Activated naive CD4-positive, alpha-beta T cell treated with Interleukin-2 at 50 U/mL for 16 hours (primary cell): ENCODE measurements at places on chromosomes 13 and 19.

DNA sequence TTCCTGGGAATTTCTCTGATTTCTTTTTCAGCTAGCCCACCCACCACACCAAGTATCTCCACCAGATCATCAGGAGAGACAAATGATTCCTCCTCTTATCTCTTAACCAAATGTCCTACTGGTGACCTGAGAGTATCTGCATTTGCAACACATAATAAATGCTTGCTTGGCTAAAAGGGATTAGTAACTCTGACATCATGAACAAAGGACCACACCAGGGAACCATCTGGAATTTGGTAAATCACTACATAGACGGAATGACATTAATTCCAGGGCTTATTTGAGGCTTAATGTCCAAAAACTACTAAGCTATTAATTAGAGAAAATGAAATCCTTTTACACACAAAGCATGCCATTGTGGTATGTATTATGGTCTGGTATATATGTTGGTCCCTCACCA lies 139.0 kb downstream of the RAP2A start:
- no peak for DNase-seq

DNA sequence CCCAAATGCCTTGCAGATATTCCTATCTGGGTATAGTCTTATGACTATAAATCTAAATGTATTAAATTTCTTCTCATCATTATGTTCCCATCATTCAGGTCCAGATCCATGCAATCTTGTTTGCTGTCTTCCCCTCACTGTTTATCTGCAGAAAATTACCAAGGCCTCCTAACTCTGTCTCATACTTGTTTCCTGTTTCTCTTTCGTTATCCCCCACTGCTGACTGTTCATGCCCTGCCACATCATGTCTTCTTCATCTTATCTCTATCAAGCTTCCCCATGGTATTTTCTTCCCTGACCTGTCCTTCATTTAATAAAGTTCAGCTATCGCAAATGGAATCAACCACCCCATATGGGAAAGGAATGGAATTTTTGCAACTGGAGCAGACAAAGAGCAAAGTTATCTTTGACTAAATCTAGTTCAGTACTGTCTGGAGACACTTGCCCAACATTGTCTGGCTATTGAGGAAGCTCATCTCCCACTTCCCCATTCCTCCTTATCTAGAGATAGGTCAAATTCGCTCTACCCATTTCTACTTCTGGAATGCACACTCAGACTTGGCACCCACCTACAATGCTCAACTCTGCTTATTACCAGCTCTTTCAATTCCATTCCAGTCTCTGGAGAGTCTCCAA lies 1358.1 kb downstream of the EFNB2 start:
- no peak for DNase-seq

- no peak for DNase-seq
Observed at GRCh38 chr13:81109026-81109425, 768.1 kb upstream of the SPRY2 start.

- peak; percentile 71 for DNase-seq
Observed at GRCh38 chr19:4172861-4173473, 9.4 kb downstream of the SIRT6 start.

- DNase-seq, result no peak
Observed at GRCh38 chr13:25717666-25718197, 334.1 kb downstream of the SHISA2 start.

DNA sequence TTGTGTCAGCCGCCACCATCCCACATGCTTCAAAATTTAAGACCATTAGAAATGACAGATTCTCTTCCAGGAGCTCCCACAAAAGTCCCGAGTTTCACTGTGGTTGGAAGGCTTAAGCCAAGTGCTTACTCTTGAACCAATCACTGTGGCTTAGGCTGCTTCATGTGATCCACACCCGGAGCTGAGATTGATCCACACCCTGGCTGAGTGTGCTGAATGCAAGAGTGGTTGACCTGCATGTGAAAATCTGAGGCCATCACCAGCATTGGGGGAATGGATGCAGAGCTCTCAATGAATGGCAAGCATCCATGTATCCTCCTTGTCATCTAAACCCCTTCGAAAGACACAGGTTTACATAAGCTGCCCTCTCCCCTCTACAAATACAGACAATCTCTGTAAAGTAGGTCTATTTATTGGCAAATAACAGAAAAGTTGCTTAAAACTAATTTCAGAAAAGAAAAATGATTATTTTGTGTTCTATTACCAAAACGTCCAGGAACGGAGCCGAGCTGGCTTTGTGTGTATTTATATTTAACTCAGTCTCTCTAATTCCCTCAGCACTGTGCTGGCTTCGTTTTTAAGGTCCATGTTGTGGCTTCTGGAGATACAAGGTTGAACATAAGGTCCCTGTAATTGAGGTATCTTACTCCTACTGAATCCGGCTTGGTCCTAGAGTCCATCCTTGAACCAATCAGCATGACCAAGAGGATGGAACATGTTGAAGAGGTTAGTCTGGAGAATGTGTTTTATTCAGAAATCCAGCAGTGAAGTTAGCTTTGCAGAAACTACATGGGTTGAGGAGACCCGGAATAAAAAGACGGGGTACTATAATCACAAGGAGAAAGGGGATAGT lies 332.4 kb downstream of the LIG4 start:
- DNase-seq, result no peak

GRCh38 chr13:58190577-58190976 lies 559.0 kb downstream of the PCDH17 start:
- DNase-seq, result no peak

GRCh38 chr13:54356849-54357248 lies 1328.2 kb downstream of the OLFM4 start:
- DNase-seq, result no peak

DNA sequence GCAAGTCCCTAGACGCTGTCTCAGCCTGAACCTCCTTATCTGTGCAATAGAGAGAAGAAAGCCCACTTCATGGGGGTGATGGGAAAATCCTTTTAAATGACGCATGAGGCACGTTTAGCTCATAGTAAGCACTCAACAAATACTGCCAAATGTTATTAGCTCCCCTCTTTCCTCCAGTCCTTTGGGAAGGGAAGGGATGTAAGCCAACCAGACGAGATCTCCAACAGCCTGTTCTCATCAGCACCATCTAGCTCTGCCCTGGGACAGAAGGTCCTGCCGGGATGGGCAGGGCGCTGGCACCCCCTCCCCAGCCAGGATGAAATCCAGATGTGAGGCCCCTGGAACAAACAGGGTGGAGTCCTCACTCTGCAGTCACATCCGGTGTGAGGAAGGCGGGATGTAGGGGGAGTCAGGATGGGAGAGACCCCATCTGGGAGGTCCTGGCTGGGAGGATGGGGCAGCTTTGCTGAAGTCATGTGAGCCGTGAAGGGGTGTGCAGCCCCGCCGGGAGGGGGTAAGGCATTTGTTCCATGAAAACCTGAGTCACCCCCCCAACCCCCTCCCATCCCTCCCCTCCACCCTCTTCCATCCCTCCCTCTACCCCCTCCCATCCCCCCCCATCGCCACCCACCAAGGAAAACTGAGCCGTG lies 4.6 kb downstream of the S1PR2 start:
- no peak for DNase-seq

GRCh38 chr19:31350693-31351055 lies 1.4 kb upstream of the TSHZ3 start:
- peak; percentile 45 for DNase-seq

GRCh38 chr13:32525766-32526165 lies 12.8 kb downstream of the N4BP2L2 start:
- DNase-seq, result no peak

DNA sequence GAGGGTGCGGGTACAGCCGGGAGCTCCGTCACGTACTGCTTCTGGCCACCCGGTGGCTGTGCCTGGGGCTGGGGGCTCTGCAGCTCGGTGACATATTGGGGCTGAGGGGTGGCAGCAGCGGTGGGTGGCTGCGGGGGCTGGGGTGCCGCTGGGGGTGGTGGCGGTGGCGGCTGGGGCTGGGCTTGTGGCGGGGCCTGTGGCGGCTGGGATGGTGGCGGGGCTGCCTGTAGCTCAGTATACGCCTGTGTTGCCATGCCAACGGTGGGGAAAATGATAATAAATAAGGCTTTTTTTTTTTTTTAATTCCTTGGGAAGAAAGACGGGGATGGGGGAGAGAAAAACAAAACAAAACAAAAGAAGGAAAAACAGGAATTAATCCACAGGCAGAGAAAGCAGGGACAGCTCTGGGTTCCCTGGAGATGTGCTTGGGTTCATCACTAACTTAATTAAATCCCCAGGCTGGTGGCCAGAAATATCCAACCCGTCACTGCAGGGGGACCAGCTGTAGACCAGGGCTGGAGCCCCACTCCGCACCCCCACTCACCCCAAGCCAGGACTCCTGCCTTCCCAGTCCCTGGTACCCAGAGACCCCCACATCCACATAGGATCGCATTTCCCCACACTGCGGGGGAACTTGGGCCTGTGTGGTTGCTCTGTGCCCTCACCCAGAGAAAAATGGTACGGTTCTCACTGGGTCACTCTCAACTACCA lies 12.4 kb downstream of the RFX1 start:
- no peak for DNase-seq

DNA sequence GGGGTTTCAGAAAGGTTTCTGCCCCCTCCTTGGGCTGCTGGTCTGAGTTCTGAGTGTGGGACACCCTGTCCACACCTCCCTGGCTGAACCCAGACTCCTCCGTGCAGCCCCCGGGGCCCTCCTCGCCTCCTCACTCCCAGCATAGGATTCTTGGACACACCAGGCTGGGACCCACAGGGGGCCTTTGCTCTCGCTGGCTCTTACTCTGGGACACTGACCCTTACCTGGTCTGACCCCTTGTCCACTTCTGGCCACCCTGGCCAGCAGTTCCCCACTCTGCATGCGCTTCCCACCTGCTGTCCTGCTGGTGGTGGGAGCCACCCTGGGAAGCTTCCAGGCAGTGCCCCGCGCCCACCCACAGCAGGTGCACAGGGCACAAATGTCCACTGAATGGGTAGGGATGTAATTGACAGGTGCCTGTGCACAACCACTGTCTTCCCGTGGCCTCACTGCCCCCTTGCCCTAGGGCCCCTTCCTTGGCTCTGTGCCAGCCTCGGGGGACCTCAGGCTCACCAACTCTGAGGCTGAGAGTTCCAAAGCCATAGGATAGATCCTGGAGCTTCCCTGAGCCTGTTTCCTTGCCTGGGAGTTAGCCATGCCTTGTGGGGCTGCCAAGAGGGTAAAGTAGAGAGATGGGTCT lies 7.0 kb upstream of the SLC25A42 start:
- DNase-seq, result no peak

- no peak for DNase-seq
Observed at GRCh38 chr13:80001510-80001842, 339.4 kb downstream of the SPRY2 start.

DNA sequence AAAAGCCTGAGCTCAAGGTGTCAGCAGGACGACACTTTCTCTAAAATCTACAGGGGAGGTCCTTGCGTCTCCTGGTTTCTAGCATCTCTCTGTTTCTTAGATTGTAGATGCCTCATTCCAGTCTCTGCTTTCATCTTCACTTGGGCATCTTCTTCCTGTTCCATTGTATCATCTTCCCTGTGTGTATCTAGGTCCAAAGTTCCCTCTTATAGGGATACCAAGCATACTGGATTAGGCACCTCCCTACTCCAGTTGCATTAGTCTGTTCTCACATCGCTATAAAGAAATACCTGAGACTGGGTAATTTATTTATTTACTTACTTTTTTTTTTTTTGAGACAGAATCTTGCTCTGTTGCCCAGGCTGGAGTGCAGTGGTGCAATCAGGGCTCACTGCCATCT lies 91.3 kb upstream of the ABCC4 start:
- no peak for DNase-seq

DNA sequence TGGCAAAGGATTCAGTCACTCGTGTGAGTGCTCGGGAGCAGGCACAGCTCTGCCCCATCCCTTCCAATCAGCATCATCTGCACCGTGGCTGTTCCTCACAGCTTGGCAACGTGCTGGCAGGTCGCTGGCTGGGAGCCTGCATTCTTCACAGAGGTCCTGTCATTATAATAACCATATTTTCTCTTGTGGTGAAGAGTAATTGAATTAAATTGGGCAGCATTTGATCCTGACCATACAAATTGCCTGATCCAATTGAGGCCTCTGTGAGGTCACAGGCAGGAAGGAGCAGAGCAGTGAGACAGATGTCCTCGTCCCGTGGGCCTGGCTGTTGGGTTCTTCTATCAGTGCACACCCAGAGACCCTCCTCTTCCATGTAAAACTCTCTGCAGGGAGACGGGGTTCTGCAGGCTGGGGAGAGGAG lies 407.8 kb downstream of the COG6 start:
- no peak for DNase-seq

GRCh38 chr19:17329366-17330261 lies 5.0 kb downstream of the ANO8 start:
- no peak for DNase-seq

GRCh38 chr19:47111006-47111621 lies 2.5 kb downstream of the ZC3H4 start:
- peak; percentile 58 for DNase-seq

DNA sequence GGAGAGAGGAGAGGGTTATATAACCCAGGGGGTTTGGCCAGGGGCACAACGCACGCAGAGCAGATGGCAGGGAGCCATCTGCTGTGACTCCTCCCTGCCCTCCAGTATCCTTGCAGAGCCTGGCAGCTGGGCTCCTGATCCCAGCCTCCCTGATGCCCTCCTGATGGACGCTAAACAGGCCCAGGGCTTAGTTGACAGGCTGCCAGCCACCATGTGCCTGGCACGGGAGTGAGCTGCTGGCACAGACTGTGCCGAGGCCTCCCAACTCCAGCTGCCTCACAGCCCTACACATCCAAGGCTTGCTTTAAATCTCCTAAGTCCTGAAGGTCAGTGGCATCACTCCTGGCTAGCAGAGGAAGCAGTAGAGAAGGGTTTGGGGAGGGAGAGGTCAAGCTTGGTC lies 16.7 kb downstream of the SYDE1 start:
- DNase-seq, result no peak

DNA sequence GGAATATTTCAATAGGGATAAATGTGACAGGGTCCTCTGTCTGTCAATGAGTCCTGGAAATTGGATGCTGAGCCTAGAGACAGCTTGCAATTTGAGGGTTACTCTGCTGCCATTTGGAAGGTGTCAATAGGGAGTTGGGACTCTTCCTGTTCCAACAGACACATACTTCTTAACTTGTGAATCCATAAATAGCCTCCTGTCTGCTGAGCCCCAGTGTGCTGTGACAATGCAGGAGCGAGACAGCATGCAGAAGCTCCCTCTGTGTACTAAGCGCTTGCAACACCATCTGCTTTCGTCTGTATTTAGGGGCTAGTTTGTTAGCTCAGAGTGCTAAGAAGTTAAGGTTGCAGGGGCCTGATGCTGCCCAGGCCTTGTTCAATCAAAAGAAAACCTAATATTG lies 58.5 kb upstream of the GPR12 start:
- DNase-seq, result no peak

DNA sequence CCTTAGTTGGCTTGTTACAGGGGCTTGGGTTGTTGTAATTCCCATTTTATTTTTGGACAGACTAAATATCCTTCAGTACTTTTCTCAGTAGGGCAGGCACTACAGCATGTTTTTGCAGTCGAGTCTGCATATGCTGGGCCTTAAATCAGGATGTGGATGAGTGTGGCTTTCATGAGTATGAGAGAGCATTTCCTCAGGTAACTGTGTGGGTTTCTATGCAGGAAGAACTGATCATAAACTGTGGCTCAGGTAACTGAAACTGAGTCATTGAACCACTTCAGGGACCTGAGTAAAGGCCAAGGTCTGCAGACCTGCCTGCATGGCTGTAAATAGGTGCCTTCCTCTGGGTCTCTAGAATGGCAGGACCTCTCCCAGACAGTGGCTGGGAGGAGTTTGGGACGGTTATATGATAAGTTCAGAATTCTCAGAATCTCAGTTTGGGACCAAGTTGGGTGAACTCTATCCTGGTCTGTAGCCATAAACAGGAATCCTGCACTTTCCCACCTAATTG lies 112.1 kb downstream of the ZNF737 start:
- DNase-seq, result no peak

GRCh38 chr19:5321851-5322681 lies 18.5 kb downstream of the PTPRS start:
- DNase-seq, result peak; percentile 6

- no peak for DNase-seq
Observed at GRCh38 chr19:29945433-29945832, 3.4 kb downstream of the URI1 start.
